ENCODE measurements at places on chromosomes 5 and 9.

- DNase-seq: peak; percentile 52
Measured at GRCh38 chr5:132427281-132428146, 58.0 kb downstream of the SLC22A5 start.

GRCh38 chr9:100698945-100699344 lies 121.1 kb downstream of the CAVIN4 start:
- no peak for DNase-seq

- no peak for DNase-seq
Measured at GRCh38 chr5:152004095-152004494, 79.4 kb upstream of the GLRA1 start.

DNA sequence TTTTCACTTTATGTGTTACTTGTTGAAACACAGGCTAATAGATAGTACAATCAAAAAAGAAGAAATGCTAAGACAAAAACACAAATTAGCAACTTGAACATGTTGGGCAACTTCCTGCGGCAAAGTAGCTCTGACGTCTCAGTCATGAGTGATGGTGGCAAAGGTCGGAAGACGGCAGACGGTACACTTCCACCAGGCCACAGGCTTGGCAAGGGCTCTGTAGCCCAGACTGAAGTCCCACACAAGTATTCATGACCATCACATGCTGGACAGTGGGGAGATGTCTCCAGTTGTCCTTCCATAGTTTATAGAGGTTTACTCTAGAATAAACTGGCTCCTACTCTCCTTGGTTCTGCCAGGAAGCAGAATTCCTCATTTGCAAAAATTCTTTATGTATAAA lies 831.3 kb downstream of the MTRR start:
- no peak for DNase-seq

- DNase-seq: peak; percentile 12
Measured at GRCh38 chr9:135772056-135772646, 70.2 kb downstream of the KCNT1 start.

DNA sequence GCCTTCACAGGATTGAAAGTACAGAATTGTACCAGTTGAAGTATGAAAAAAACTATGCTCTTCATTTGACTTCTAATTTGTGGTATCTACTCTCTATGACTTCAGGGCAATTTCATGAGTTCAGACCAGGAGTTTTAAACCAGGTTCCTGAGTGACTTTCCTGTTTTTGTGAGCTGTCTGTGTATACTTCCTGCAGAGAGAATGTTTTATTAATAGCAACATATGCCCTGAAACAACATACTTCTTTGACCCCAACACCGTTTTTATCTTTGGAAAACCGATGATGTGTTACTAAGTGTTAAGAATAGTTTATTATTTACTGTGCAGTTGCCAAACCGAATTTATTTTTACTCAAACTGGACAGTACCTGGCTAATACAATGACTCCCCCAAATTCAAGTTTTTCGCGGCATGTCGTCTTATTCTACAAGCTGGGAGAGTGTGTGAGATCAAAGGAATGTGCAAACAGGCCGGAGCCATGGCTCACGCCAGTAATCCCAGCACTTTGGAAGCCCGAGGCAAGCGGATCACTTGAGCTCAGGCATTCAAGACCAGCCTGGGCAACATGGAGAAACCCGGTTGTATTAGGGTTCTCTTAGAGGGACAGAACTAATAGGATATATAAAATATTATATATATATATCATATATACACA lies 58.7 kb upstream of the ERBIN start:
- no peak for DNase-seq

DNA sequence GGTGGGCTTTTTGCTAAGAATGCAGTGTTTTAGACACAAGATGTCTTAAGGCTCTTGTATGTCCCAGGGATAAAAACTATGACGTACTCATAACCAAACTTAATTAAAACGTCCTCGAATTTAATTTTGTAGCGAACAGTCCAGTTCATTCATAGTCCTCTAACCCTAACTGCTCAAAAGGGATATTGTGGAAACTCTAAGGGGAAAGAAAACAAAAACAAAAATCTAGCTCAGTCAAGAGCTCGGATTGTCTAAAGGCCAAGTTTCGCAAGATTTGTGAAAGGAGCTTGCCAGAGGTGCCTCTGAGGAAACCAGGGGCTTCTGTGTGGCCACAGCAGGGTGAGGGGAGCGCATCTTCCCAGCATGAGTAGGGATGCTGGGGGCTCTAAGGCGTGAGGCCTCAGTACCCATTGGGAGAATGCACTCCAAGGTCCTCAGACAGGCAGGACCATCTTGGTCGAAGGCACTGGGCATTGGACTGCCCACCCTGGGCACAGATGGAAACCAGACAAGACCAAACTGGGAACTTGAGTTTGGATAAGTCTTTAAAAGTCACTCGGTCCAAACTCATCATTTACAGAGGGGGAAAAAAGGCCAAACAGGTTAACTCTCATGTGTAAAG lies 71.8 kb downstream of the PRRT1B start:
- DNase-seq: no peak

- DNase-seq: no peak
Measured at GRCh38 chr9:112496074-112496722, 9.6 kb downstream of the KIAA1958 start.

DNA sequence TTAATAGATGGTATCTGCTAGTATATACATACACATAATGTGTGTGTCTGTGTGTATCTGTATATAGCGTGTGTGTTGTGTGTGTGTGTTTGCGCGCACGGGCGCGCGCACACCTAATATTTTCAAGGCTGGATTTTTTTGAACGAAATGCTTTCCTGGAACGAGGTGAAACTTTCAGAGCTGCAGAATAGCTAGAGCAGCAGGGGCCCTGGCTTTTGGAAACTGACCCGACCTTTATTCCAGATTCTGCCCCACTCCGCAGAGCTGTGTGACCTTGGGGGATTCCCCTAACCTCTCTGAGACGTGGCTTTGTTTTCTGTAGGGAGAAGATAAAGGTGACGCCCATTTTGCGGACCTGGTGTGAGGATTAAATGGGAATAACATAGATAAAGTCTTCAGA lies 757 bp downstream of the FXN start:
- DNase-seq: no peak

DNA sequence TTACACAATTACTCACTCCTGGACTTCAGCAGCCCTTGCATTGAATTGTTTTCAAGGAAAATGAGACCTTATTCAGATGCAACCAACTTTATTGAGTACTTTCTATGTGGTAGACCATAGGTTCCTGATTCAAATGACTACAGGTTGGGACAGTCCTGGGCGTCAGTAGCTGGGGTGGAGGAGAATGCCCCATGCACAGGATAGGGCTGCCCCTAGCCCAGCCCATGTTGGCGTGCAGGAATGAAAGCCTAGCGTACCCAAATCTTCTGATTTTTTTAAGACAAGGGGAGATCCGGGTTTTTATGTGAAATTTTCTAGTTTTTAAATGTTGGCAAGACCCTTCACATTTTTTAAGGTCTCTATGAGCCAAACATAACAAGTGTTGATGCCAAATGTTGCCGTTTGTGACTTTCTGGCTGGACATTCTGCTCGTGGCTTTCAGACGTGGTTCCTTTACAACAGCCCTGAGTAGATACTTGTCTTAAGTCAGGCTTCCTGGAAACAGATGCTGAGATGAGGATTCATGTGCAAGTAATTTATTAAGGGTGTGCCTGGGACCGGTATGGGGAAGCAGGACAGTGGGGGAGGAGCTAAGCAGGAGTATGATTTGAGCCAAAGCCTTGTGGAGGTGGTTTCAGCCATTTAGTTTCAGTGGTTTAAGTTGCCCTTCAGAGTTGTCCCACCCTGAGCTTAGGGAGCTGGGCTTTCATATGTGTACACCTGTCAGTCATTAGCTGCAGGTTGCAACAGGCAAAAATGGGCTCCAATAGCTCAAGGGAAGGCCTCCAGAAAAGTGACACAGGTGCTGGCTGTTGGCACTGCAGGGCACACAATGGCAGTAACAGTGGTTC lies 154.1 kb downstream of the NTRK2 start:
- no peak for DNase-seq

- DNase-seq: no peak
Measured at GRCh38 chr9:131263701-131264100, 12.6 kb downstream of the FAM78A start.

GRCh38 chr5:59189472-59190244 lies 606.8 kb downstream of the RAB3C start:
- DNase-seq: no peak

GRCh38 chr5:78541086-78541654 lies 107.4 kb downstream of the LHFPL2 start:
- DNase-seq: no peak

DNA sequence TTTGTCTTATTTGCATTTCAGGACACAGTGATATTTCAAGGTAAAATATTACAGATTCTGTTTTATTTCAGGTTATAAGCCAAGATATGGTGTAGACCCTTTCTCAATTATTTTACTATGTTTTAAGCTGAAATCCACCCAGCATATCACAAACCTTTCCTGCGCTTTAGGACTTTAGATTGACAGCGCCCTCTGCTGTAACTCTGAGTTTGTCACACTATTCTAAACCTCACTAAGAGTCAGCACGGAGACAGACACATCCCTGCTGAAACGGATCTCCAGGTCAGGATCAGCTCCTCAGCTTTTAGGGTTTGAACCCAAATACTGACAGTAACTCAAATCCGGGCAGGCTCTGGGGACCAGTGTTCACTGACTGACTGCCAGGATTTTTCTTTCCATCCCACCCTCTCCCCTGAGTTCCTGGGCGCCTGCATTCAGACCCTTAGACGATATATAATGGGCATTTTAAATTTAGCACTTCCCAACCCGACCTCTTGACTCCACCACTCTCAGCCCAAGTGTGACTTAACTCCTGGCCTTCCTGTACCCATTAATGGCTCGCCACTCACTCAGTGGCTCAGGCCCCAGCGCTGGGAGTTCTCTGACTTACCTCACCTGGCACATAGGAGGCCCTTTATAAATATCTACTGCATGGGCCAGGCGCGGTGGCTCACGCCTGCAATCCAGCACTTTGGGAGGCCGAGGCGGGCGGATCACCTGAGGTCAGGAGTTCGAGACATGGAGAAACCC lies 33.5 kb downstream of the TLX3 start:
- DNase-seq: peak; percentile 5
